Activated T-cell treated with anti-CD3 and anti-CD28 coated beads, Interleukin-2, amount 50 U/mL, for 72 hours (primary cell): ENCODE measurements at places on chromosomes 11 and 22.
A peak's percentile ranks its signal among the peaks of the same experiment; 100 is the strongest.

DNA sequence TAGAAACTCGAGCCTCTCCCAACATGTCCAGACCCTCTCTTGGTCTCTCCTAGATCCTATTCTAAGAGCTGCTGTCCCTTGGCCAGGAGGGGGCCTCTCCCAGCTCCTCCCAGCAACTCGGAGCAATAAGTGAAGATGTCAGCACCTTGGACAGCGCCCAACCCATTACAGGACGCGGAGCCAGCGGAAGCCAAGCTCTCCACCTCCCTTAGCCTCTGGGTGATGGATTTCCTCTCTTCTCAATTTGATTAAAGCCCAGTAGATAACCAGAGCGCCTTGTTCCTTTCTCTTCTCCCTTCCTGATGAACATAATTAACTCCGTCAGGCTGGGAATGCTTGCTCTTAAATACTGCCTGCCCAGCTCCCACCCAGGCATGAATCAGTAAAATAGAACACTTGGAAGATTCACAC is 26.2 kb upstream of the TPBGL start:
- peak; percentile 75 for DNase-seq

GRCh38 chr11:133520707-133521106 is 11.6 kb downstream of the OPCML start:
- DNase-seq: no peak

- DNase-seq: no peak
Measured at GRCh38 chr11:61416941-61417340, 12.8 kb downstream of the CPSF7 start.

- DNase-seq: no peak
Measured at GRCh38 chr11:116454951-116455350, 317.8 kb downstream of the BUD13 start.

- DNase-seq: no peak
Measured at GRCh38 chr11:22192289-22192641, 620 bp upstream of the ANO5 start.

DNA sequence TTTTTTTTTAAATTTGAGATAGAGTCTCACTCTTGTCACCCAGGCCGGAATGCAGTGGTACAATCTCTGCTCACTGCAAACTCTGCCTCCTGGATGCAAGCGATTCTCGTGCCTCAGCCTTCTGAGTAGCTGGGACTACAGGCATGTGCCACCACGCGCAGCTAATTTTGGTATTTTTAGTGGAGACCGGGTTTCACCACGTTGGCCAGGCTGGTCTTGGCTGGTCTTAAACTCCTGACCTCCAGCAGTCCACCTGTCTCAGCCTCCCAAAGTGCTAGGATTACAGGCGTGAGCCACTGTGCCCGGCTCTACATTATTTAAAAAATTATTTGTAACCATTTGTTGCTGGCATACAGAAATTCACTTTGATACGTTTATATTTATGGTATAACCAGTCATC is 18.6 kb downstream of the EP300 start:
- no peak for DNase-seq

DNA sequence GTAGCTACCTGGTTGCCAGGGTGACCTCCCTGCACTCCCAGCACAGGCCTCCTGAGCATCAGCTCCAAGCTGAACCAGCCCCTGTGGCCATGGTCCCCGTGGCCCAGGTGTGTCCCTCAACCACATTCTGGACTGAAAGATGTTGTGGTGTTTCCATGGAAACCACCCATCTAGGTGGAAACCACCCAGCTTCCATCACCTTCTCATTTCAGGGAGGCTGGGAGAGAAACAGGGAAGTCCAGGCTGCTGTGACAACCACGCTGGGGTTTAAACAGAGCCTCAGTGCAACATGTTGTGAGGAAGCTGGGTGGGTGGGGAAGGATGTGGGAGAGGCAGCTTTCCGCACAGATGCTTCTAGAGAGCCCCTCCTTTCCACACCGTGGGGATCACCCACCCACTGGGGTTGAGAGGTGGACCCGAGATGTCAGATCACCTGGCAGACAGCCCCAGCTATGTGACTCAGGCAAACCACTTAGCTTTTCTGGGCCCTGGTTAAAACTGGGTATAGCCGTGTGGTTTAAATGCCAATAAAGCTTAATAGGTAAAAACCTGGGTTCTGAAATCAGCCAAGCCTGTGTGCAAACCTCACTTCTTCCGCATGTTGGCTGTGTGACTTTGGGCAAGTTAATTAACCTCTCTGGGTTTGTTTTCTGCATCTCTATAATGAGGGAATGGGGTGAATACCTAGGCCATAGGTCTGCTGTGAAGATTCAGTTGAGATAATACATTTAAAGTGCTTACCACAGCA is 46.4 kb downstream of the CD82 start:
- DNase-seq: peak; percentile 73

GRCh38 chr11:11985954-11986949 is 22.2 kb downstream of the DKK3 start:
- no peak for DNase-seq

DNA sequence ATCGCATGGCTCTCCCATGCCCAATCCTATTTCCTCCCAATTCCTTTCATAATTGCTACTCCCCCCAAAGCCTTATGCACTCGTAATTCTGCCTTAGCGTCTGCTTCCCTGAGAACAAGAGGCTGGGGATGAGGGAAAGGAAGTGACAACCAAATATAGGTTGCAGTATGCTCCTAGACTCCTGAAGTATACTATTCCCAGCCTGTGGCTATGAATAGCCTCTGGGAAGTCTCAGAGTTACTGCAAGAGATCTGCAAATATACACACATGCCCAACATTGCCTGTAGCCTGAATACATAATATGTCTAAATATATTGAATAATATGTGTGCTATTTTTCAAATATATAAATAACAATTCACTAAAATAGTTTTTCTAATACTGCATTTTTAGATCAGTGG is 96.1 kb upstream of the CD44 start:
- no peak for DNase-seq

GRCh38 chr11:95835351-95835750 is 45.1 kb downstream of the CEP57 start:
- DNase-seq: no peak

DNA sequence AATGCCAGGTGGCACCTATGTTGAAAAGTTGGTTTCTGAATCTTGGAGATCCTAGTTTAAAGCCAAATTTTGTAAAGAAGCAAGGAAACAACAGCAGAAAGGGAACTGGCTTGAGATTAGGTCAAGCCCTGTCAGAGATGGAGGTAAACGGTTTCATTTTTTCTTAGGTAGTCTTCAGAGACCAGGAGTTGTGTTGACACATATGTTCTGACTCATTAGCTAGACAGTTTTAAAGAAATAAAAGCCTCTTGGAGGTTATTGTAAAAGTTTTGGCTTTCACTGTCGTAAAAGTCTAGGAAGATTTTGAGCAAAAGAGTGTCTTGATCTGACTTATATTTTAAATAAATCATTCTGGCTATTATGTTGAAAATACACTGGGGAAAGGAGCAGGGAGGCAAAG is 151.5 kb upstream of the CTSC start:
- DNase-seq: no peak

- DNase-seq: no peak
Measured at GRCh38 chr22:46000081-46001027, 23.4 kb upstream of the WNT7B start.

GRCh38 chr11:39810358-39810757 is 1649.1 kb downstream of the LRRC4C start:
- no peak for DNase-seq

- DNase-seq: no peak
Measured at GRCh38 chr22:21074102-21074715, 28.5 kb downstream of the LRRC74B start.

- DNase-seq: no peak
Measured at GRCh38 chr11:45104790-45105084, 41.7 kb upstream of the PRDM11 start.

DNA sequence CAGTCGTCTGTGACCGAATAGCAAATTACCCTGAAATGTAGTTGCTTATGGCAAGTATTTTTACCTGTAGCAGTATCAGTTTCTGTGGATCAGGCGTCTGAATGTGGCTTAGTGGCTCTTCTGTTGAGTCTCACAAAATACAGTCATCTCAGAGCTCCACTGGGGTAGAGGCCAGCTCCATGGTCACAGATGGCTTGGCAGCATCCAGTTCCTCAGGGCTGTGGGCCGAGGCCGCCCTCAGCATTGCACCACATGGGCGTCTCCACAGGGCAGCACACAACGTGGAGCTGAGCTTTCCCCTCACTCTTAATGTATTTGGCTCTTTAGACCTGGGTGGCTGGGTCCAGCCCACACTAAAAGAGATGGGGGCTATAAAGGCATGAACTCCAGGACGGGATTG is 57.8 kb downstream of the SBF1 start:
- DNase-seq: no peak

GRCh38 chr11:103586756-103587155 is 449.7 kb upstream of the DDI1 start:
- DNase-seq: no peak

DNA sequence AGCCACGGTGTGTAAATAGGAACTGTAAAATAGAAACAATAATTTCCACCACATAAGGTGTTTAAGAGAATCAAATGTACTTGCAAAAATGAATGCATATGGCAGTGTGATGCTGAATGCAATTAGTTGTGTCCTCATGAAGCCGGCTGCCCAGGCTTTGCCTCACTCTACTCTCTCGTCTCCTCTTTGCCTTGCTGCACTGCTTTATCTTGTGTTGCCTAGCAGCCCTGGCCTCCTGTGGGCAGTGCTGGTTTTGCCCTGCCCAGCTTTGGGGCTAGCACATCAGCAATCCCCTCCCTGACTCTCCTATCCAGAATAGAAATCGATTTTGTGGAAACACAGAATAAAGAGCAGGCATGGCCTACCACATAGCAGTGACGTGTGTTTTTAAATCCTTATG is 30.0 kb downstream of the LRRC32 start:
- DNase-seq: no peak

GRCh38 chr22:39236321-39237317 is 8.2 kb downstream of the PDGFB start:
- DNase-seq: peak; percentile 59
